ENCODE measurements at places on chromosomes 4 and X.

- no peak for DNase-seq
Observed at GRCh38 chr4:154158361-154159155, 333.0 kb downstream of the DCHS2 start.

DNA sequence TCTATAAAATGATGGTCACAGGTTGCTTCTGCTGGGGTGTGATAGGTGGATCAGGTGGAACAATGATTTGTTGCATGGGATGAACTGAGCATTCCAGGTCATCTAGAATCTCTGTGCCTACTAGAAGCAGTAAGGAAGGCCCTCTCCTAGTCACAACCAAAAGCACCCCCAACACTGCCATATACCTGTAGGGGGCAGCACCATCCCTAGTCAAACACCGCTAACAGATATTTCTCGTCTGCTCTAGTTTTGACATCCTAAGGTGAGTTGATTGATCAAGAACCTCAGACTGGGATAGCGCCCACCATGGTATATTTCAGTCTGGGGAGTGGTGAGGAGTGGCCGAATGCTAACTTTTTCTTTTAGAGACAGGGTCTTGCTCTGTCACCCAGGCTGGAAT, 160.2 kb downstream of the NHS start:
- no peak for DNase-seq

DNA sequence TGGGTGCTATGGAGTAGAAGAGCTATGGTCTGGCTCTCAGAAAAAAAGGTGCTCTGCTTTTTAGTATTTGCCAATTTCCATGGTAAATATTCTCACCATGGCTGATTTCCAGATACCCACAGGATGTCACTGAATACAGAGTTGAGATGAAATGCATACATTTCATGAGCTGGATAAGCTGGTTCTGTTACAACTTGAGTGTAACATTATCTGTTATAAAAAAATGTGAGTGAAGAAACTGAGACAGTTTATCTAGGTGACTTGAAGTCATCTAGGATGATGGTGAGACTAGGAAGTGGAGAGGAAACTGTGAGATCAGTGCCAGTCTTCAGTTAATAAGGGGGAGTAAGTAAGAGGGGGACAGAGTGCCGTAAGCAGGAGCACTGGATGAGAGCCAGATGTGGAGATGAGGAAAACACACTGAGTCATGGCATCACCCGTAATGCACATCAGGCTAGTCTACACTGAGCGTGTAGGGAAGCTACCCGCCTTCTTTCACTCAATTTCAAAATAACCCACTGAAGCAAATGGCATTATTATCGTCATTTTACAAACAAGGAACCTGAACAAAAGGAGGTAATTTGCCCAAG, 5.0 kb downstream of the HPSE start:
- DNase-seq = no peak

- DNase-seq = no peak
Observed at GRCh38 chr4:169530048-169530447, 82.3 kb downstream of the NEK1 start.

- DNase-seq = peak; percentile 42
Observed at GRCh38 chr4:141090473-141090872, 42.8 kb downstream of the RNF150 start.

DNA sequence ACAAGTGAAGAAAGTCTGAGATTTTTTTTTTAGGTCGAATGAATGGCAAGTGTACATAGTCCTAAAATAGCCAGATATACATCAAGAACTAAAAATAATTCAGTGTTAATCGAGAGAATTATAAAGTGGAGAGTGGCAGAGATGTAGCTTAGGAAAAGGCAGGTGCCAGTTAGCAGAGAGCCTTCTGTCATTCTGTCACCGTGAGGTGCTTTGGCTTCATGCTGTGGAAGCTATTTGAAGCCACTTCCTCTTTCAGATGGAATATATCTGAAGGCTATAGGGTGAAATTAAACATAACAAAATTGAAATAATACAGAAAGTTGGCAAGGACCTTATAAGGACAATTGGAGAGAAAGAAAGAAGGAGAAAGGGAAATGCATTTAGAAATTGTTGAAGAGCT, 756.3 kb downstream of the CCSER1 start:
- no peak for DNase-seq

DNA sequence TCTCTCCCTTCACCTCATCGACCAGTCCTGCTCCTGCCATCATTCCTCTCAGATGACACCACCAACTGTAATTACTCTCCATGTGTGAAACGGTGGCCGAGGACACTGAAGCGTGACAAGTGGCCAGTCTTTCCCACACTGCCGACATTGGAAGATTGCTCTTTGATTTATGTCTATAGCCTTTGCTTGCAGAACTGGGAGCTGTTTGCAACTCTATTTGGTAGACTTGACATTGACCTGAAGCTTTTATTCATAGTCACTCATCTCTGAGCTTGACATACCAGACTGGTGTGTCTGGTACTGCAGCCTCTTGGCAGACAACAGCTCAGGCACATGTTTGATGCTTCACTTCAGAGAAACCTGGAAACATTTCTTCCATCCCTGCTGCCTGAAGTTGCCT, 121.8 kb upstream of the GALNT7 start:
- DNase-seq = no peak

DNA sequence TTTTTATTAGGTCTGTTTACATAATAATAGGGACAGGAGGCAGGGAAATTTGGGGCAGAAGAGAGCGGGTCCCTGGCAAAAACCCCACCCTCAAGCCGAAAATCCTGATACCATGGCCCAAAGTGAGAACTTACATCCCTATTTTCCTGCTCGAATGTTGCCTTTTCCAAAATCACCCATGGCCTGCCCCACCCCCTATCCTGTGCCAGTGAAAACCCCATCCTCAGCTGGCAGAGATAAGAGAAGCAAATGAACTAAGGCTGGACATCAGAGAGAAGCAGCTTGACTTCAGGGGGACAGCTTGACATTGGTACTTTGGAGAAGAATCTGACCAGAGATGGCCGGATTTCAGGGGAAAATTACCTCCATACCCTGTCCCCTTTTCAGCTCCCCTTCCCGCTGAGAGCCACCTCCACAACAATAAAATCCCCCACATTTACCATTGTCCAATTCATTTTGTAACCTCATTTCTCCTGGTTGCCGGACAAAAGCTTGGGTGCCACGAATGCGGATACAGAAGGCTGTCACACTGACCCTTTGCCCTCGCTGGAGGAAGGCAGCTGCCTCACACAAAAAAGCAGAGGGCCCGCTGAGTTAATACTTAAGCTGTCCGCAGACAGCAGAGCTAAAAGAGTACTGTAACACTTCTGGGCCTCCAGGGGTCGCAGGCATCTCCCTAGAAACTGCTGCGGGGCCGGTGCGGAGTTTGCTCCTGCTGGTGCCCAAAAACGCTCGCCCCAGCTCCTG, 196.2 kb downstream of the SNCA start:
- peak; percentile 57 for DNase-seq

- no peak for DNase-seq
Observed at GRCh38 chr4:61938250-61938846, 738.2 kb downstream of the ADGRL3 start.

GRCh38 chrX:48957827-48958634, 624 bp upstream of the OTUD5 start:
- DNase-seq = peak; percentile 98

GRCh38 chrX:55801811-55802210, 84.3 kb downstream of the RRAGB start:
- DNase-seq = no peak

DNA sequence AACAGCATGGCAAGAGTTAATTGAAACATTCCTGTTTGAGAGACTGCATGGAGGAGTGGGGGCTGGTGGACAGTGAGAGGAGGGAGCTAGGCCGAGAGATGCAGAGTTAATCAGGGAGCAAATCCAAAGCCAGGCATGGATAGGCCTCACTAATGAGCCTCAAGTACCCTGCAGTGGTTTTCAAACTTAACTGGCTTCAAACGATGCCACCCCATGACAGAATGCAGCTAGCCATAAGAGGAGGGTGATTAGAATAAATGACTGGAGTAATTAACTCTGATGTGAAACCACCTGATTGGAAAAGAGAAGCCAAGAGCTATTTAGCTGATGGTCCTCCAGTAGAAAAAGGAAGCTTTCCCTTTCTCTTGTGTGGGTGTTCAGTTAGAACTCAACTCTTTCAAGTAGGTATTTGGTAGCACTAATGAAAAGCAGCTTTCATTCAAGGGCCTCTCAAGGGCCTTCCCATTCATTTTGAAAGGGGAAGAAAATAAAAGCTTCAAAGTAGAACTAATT, 215.4 kb upstream of the MAB21L2 start:
- DNase-seq = peak; percentile 9

GRCh38 chr4:41647383-41647782, 101.1 kb downstream of the PHOX2B start:
- no peak for DNase-seq

DNA sequence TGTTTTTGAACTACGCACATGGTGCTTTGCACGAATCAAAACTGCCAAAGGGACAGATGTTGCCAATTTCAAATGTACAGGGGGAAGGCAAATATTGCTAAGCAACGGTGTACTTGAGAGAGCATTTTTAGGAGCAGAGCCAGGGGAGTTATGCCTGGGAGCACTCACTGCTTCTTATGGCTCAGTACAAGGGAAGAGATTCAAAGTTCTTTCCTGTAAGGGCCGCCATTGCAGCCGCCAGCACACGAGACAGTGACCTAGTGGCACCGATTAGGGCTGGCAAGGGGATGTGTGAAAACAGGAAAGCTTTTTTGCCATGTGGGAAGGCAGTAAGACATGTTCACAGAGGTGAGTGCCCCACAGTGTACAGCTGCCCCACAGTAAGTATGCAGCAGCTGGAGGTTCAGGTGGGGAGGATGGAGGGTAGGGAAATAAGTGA, 133.8 kb downstream of the AFF1 start:
- DNase-seq = peak; percentile 66

- DNase-seq = no peak
Observed at GRCh38 chrX:68588602-68589371, 58.7 kb upstream of the STARD8 start.
